ENCODE measurements at places on chromosomes 7 and 10.

- peak; percentile 49 for DNase-seq
These were observed 17.8 kb upstream of the ZKSCAN1 start for GRCh38 chr7:99997545-99998137.

DNA sequence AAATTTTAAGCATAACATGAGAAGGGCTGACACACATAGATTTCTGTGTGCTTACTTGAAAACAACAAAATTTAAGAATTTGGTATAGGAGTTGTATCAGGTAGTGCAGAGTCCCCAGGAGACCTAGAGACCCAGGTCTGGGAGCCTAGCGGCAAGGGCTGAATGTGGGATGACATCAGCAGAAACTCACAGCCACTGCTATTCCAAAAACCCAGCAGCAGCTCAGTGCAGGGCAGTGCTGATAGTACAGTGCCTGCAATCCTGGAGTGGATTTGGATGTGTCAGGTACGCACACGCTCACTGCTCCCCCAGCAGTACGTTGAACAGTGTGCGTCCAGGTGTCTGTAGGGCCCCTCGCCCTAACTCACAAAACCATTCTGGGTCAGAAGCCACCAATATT, 87.1 kb downstream of the EGFR start:
- no peak for DNase-seq

DNA sequence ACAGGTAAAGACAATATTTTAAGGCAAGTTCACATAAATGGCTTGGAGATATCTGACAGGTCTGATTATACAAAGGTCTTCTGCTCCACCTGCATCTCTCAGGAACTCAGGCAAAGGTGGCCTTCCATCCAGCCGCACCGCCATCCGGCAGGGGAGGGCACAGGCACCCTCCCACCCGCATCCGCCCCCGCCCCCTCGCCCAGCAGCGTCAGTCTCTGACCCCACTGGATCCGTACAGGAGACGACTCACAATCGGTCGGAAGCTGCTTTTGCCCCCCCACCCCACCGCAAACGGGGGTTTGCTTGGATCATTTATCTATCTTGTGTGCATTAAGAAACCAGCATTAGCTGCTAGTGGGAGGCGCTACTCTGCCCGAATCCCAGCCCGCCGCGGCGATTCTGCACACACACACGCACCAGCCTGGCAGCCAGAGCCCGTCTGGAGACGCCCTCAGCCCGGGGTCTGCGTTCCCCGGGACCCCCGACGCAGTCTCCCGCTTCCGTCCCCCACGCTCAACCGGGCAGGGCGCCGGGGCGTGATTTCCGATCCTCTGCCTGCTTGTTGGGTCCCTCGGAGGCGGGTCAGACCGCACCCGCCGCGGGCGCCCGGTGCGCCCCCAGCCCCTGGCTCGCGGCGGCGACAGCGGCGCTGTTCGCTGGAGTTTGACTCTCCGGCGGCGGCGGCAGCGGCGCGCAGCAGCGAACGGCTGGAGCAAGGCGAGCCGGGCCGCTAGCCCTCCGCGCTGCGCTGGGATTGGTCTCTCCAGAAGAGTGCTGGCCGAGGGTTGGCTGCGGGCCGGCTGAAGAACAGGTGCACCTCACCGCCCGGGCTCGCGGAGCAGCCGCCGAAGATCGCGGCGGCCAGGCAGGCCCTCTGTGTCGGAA, 820 bp upstream of the NRG3 start:
- no peak for DNase-seq

DNA sequence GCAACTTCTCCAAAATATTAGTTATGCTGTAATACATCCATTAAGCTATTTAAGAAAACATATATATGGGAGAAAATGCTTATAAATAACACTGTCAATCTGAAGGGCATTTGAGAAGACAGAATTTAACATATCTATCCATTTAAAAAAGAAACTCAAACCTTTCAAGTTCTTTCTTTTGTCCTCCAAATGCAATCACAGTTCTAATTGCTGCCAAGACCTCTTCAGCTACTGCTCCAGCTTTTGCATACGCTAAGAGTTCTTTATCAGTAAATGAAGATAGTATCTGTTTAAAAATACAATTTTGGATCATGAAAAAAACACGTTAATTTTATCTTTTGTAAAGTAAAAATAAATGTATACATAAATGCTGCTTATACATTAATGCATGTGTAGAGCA, 39.6 kb downstream of the ABCB1 start:
- no peak for DNase-seq

- no peak for DNase-seq
These were observed 63.9 kb upstream of the KIF5B start for GRCh38 chr10:32120147-32120546.

DNA sequence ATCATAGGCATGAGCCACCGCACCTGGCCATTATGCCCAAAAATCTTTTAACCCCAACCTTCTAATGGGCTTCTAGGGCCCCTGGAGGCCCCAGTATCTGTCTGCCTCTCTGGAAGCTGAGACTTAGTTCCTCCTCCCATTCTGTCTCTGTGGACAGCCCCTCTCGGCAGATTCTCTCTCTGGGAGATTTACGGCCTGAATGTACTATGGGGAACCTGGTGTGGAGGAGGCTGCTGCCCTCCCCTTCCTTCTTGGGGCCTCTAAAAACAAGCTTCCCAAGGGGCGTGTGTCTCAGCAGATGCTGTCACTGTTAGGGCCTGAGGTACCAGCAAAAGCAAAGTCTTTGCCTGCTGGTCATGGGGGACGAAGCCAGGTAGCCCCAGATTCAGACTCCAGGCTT, 35.8 kb upstream of the PRKAR1B start:
- no peak for DNase-seq

DNA sequence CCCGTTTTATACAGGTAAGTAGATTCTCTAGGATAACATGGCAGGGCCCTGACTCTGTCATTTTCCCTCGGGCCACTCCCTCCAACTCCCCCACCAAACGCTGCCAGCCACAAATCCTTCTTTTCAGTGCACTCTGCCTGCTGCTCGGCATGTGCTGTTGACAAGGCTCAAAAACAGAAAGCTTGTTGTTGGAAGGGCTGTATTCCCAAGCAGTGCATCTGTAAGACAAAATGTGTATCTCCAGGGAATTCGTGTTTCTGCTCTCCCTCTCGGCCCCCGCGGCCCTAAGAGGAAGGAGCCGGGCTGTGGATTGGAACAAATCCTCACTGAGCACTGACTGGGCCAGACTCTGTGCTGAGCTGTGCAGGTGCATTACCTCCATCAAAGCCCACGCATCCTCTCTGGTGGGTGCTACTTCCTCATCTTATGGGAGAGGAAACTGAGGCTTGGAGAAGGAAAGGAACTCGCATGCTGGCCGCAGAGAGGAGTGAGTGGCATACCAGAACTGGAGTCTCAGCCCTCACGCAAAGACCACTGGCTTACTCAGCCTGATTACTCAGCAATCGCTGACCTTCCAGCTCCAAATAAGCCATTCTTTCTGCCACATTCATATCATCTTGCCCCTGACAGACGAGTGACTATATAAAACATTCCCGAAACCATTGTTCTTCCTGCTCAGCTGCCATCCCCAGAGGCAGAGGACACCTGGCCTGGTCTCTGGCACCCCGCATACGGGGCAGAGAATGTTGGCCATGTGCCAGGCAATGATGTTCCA, 33.5 kb upstream of the ENO4 start:
- no peak for DNase-seq

All from kidney capillary endothelial cell (primary cell).